T-cell (primary cell): ENCODE measurements at places on chromosomes 11 and 22. TPM values are rescaled to one million over a fixed set of nuclear protein-coding genes. Genes with fewer than 3 reads are reported as not detected.

GRCh38 chr22:42283278-42284201 lies 13.1 kb upstream of the TCF20 start:
- DNase-seq: peak; percentile 51

TRIM51 gene
- total RNA-seq: not detected

OR4D9 gene
- not detected for total RNA-seq

GRCh38 chr11:126098204-126098769 lies 35.6 kb upstream of the CDON start:
- no peak for DNase-seq

MUC6 gene
- total RNA-seq: not detected

DNA sequence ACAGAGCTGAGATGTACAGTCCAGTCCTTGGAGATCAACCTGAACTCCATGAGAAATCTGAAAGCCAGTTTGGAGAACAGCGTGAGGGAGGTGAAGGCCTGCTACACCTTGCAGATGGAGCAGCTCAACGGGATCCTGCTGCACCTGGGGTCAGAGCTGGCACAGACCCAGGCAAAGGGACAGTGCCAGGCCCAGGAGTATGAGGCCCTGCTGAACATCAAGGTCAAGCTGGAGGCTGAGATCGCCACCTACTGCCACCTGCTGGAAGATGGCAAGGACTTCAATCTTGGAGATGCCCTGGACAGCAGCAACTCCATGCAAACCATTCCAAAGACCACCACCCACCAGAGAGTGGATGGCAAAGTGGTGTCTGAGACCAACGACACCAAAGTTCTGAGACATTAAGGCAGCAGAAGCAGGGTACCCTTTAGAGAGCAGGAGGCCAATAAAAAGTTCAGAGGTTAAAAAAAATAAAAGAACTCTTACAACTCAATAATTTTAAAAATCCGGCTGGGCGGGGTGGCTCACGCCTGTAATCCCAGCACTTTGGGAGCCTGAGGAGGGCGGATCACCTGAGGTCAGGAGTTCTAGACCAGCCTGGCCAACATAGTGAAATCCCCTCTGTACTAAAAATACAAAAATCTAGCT lies 69.9 kb upstream of the RTL6 start:
- DNase-seq: peak; percentile 37

- no peak for DNase-seq
Measured at GRCh38 chr11:88886796-88887195, 179.0 kb downstream of the GRM5 start.

DNA sequence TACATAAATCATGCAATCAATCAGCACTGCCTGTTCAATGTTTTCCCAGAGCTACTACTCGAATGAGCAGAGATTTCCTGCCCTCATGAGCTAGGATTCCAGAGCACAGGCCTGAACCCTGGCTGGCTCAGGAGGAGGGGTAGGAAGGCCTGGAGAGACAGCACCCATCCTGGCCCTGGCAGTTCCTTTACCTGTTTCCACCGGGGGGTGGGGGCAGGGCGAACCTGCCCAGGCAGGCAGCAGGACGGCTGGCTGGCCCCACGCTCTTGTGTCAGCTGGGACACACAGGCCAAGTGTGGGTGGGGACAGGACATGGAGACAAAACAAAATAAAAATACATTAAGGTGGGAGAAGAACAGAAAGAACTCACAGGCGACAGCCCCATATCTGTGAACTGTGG lies 109.8 kb upstream of the BID start:
- DNase-seq: no peak

DNA sequence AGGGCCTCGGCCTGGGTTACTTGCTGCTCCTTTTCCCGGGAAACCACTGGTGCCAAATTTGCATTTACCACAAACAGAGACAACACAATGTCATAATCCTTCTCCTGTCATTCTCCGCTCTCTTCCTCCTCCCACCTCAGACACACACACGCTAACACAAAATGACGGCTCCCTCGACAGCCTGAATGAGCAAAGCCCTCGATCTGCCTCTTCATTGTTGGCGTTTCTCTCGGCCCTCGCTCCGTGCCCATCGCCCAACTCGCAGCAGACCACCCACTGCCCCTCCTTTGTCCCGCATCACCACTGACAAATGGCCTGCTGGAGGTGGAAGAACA lies 12.5 kb upstream of the TCF20 start:
- DNase-seq: no peak

C11orf16 gene
- total RNA-seq: not detected

DNA sequence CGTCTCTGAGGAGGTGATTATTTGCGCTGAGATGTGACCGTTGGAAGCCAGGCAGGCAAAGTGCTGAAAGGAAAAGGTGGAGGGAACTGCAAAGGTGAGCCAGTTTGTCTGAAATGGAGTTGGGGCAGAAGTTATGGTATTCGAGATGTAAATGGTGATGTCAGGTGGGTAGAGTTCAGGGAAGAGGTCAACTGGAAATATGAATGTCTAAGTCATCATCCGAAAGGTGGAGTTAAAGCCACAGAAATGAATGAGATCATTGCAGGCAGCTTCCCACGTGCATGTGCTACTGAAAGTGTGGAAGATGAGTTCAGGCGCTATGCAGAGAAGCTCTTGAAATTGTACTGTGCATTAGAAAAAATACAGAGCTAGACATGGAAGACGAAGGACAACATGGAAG lies 2.2 kb upstream of the BPIFC start:
- no peak for DNase-seq

- DNase-seq: no peak
Measured at GRCh38 chr11:30855383-30856006, 269.3 kb upstream of the MPPED2 start.

GRCh38 chr11:120200677-120201076 lies 10.2 kb upstream of the OAF start:
- DNase-seq: no peak

CASP4 gene
- 80.2 TPM for total RNA-seq

INSC gene
- total RNA-seq: not detected

- DNase-seq: no peak
Measured at GRCh38 chr22:50715776-50716175, 22.2 kb upstream of the ACR start.

DNA sequence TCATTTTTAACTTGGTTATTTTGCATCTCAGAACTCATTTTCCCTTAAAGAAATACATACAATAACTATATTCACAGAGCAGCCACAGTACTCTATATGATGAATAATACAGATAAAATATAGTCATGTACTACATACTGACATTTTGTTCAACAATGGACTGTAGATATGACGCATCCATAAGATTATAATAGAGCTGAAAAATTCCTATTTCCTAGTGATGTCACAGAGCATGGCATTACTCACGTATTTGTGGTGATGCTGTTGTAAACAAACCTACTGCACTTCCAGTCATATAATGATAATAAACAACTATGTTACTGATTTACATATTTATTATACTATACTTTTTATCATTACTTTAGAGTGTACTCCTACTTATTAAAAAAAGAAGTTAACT lies 38.7 kb downstream of the NARS2 start:
- DNase-seq: no peak

- no peak for DNase-seq
Measured at GRCh38 chr11:102117472-102118113, 7.3 kb downstream of the YAP1 start.

DNA sequence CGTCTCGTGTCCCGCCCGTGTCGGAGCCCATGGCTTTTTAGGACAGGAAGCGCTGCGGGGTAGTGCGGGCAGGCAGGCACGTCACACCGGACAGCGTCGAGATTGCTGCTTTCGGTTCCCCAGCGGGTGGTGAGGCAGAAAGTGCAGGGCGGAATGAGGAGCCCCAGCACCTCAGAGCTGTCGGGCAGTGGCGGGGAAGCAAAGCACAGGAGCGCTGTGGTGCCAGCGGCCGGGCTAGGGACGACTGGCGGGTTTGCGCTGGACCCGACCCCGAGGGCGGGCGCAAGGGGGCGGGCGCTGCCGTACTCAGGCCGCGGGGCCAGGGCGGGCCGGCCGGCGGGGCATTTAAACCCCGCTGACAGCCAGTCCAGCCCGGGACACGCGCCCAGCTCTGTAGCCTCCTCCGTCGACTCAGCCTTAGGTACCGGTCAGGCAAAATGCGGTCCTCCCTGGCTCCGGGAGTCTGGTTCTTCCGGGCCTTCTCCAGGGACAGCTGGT lies at the start of gene SLC37A2:
Gene SLC37A2 (plus strand): TSS at position 375 of the 498 bp plus-strand sequence. CDS start 63 bp downstream, at position 438.
- DNase-seq: peak; percentile 29

LGR4 gene
- total RNA-seq: 0.68 TPM

- DNase-seq: no peak
Measured at GRCh38 chr11:56817661-56818060, 69.2 kb upstream of the OR9G4 start.

GRCh38 chr11:44143987-44144909 lies 48.8 kb downstream of the EXT2 start:
- DNase-seq: no peak

DNA sequence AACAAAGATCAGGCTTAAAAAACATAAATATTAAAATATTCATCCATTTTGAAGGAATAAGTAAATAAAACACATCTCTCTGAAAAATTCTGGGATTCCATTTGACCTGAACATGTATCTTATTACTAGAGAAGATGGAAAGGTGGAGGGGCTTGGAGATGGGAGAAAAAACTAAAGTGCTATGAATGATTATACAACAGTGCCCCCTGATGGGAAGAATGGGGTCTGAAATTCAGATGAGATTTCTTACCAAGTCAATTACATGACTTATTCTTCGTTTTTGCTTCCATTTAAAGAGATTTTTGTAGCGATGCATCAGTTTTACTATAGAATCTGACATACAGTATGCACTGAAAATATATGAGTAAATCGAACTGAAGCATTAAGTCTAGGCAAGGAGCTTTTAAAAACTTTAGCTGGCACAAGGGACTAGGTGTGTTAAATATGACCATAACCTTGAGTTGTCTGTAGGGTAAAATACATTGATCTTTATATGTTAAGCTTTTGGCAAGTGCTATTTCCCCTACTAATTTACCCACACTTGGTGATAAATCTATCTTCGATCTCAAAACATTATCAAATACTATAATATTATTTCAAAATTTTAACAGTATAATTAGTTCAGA lies 718.8 kb downstream of the CNTN5 start:
- DNase-seq: no peak

DNA sequence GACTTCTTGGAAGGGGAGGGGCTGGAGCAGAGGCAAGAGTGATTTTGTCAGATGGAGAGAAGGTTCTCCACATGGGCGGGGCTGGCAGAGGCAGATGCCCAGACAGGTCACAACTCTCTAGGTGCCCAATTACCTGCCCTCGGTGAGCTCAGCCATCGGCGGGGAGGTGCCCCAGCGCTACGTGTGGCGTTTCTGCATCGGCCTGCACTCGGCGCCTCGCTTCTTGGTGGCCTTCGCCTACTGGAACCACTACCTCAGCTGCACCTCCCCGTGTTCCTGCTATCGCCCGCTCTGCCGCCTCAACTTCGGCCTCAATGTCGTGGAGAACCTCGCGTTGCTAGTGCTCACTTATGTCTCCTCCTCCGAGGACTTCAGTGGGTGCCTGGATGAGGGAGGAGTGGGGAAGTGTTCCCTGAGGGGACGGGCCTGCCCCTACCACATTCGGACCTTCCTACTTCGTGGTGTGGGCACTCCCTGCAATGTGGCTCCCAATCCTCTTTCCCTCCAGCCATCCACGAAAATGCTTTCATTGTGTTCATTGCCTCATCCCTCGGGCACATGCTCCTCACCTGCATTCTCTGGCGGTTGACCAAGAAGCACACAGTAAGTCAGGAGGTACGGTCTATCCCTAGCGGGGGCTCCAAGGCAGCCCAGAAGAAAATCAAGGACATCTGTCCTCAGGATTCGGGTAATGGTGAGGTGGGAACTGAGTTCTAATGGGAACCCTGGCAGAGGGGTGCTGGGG lies 15.6 kb downstream of the PGAP2 start:
- no peak for DNase-seq

GRCh38 chr11:2156416-2157182 lies 4.4 kb downstream of the INS start:
- peak; percentile 44 for DNase-seq

DNA sequence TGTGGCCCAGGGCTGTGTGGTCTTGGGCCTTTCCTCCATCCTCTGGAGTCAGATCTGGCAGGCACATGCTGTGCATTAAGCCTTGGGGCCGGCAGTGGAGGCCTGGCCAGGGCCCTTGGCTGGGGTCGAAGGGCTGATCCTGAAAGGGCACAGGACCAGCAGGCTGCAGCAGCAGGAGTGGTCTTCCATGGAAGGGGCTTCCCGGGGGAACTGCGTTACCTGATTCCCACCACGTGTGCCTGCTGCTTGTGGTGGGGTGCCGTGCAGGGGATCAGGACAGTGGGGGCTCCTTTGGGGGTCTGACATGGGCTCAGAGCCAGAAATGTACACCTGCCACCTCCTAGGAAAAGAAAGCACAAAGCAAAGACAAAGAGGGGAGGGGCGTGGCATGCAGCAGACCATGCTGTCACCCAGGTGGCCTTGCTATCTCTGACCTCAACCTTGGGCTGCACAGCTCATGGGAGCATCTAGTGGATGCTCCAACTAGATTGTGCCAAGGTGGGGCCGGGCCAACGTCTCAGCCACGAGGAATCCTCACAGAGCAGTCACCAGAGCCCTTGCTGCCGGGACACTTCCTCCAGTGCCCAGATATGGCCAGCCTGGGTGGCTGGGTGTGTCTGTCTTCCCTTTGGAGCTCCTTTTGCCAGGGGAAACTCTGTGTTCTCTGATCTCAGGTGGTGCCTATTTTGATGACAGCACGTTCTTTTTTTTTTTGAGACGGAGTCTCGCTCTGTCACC lies 17.9 kb upstream of the YPEL1 start:
- DNase-seq: no peak

- no peak for DNase-seq
Measured at GRCh38 chr11:17730137-17730536, 4.4 kb upstream of the KCNC1 start.

LRRC32 gene
- 3.6 TPM for total RNA-seq

DNA sequence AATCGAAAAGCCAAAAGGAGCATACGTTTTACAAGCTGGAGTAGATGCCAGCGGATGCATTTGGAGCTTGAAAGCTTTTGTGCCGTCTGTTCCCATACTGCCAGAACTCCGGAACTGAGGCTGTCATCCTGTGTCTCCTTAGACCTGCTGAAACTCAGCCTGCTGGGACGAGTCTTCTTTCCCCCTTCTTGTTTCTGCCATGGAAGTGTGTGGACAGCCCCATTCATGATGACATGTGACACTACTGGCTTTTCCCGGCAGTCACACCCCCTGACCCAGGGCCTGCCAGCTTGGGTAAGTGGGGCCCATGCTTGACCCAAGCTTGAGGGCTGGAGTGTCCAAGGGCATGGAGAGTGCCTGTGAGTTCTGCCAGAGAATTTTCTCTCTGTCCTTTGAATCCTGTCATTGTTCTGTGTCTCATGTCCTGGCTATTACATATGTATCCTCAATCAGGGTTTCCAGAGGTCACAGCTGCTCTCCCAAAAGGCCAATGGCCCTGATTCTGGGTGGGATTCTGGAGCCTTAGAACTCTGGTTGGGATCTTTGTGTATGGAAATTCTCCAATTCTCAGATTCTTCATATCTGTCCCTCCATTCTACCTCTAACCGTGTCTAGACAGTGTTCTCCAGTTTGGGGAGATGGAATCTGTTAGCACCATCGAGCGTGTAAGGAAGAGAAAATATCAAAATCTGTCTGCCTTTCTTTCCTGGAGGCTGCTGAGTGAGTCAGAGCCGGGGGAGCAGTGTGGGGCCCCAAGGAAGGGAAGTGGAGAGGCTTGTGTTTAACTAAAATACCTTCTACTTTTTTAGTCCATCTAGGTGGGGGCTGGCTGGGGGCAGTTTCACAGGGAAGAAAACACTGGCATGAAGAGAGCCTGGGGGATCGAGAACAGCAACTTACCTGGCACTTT lies 73.2 kb downstream of the KIAA1671 start:
- no peak for DNase-seq

GRCh38 chr11:88814076-88814475 lies 251.7 kb downstream of the GRM5 start:
- no peak for DNase-seq
